Lung microvascular endothelial cell (primary cell): ENCODE measurements at places on chromosomes 4 and X. TPM values are rescaled to one million over a fixed set of nuclear protein-coding genes. Genes with fewer than 3 reads are reported as not detected.

Gene RNF128
- total RNA-seq, result under 0.01 TPM in 2 replicates

Gene DRP2
- total RNA-seq, result 0.22 TPM in 1 of 2 replicates, not detected in the other

Gene MTTP
- not detected in 2 replicates for total RNA-seq

Gene DCHS2
- 0.40 and 1.7 TPM in 2 replicates for total RNA-seq

Gene MTCP1
- 16.6 and 17.5 TPM in 2 replicates for total RNA-seq

Gene GAB3
- total RNA-seq, result 6.5 and 7.9 TPM in 2 replicates

Gene CT45A2
- not detected in 2 replicates for total RNA-seq

Gene UGT2B11
- not detected in 2 replicates for total RNA-seq

- DNase-seq, result no peak
Observed at GRCh38 chr4:182240161-182241130, 2.8 kb upstream of the TENM3 start.

DNA sequence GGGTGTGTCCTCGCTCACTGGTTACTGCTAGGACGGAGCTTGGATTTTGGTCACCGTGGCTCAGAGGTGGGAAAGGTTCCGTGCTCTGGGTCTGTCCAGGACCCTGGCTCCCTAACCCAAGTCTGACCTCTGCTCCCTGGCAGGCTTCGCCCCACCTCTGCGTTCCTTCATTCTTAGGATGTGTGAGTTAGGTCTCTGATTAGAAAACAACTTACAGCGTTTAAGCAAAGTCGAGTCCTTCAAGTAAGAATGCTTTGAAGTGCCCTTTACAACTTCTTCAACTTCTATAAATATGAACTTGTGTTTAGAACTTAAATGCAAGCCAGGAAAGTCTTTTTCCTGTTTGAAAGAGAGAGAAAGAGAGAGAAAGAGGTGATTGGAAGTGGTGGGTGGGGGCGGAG, 891 bp downstream of the TLR2 start:
- no peak for DNase-seq

DNA sequence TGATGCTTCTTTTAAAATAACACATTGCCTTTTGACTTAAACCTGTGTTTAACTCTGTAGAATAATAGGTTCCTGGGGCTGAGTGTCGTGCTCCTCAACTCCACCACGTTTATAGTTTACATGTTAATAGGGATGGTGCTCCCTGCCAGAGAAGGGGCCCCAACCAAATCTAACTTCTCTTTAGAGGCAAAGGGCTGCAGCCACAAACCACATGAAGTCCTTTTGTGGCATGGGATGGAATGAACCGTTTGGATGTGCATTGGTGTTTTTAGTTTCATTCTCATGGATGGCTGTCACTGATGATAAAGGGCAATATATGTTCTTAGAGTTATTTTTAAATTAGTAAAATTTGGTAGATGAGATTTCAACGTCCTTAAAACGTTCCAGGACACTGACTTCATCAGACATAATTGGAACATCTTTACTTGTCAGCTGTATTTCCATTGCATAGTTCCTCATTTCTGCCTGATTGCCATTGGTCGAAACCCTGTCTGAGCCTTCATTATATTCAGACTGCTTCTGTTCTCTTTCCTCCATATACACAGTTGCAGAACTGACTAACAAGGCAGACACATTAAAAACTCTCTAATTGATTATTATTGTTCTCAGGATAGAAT, 60.4 kb upstream of the HPF1 start:
- DNase-seq, result no peak

GRCh38 chrX:155065035-155065734, 5.8 kb downstream of the CMC4 start:
- DNase-seq, result no peak

- peak; percentile 58 for DNase-seq
Observed at GRCh38 chr4:95289028-95289634, 259.6 kb downstream of the UNC5C start.

DNA sequence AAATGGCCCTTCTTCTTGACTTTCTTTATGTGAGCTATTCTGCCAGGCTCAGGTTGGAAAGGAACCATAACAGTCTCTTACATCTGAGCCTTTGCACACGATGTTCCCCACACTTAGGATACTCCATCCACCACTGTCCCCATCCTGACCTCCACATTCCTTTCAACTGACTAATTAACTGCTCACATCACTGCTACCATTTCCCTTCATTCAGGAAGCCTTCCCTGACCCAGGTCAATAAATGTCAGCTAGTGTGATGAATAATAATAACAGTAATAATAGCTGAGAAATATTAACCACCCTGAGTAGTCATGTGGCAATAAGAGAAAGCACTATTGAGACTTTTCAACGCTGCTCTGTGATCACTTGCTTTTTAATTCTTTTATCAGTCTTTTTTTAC, 291.7 kb downstream of the KCNIP4 start:
- DNase-seq, result peak; percentile 44

GRCh38 chr4:187577941-187578480, 417.6 kb upstream of the ZFP42 start:
- no peak for DNase-seq

- no peak for DNase-seq
Observed at GRCh38 chr4:78811034-78811433, 34.9 kb downstream of the BMP2K start.

- peak; percentile 76 for DNase-seq
Observed at GRCh38 chr4:70704215-70704930, 16.0 kb downstream of the UTP3 start.

DNA sequence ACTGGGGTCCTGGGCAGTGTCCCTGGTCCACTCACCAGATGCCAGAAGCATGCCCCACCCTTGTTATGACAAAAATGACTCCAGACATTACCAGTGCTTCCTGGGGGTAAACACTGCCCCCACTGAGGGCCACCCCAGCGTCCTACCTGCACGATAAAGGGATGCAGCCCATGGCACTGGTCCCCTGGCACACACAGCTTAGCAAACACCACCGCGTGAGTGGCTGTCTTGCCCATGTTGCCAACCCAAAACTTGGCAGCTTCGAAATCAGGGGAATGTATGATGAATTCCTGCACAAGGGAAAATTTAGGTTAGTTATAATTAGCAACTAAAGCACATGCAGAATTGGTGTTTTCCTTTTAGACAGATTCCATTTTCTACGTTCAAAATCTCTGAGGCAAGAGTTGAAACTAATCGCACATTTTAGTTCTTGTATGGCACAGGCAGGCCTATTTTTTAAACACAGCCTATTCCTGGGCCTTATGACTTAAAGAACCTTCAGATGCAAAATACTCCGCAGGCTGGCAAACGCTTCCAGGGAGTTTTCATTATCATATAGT, 30.4 kb downstream of the ACOX3 start:
- no peak for DNase-seq

- DNase-seq, result peak; percentile 88
Observed at GRCh38 chr4:85779165-85779564, 304.2 kb downstream of the ARHGAP24 start.

GRCh38 chr4:23485801-23486200, 404.0 kb downstream of the PPARGC1A start:
- no peak for DNase-seq

DNA sequence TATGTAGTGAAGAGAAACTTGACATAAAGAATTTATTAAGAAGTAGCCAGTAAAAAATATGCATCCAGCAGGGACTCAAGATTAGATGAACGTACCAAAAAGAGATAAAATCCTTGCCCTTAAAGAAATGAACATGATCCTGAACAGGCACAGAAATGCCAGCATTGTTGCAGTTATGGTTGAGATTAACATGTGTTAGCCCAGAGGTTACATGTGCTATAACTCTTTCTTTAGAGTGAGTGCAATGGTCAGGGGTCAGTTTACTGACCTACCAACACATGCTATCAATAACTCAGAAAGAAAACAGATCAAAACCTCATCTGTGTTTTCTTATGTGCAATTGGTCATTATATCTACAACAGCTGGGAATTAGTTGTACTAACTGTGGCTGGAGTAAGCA, 166.1 kb upstream of the NDST3 start:
- no peak for DNase-seq

DNA sequence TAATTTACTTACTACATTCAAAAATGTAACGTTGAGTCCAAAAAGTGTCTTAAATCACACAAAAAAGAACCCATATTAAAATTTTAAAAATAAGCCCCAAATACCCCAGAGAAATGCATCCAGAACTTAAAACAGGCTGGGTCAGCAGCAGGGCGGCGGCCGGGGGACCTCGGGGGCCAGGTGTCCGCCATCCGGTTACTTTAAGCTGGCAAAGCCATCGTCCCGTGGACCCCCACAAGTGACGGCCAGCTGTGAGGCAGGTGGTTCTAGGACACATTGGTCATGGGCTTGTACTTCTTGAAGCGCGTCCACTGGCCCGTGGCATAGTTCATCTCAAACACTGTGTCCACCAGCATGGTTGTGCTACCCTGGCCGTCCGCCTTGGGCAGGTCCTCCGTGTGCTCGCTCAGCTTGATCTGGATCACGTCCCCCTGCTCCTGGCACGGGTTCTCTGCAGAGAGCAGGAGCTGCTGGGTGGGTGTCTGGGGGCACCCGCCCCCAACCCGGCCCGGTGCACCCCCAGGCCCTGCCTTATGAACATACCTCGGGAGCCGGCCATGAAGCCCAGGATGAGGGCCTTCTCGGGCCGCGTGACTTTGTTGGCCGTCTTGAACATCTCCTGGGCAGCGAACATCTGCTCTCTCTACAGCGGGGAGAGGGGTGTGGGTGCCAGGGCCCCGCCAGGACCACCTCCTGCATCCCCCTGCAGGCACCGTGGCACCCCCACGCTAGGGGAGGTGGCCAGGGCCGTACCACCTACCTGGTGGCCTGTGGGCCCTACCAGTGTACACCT, 25.5 kb downstream of the NELFA start:
- DNase-seq, result no peak

DNA sequence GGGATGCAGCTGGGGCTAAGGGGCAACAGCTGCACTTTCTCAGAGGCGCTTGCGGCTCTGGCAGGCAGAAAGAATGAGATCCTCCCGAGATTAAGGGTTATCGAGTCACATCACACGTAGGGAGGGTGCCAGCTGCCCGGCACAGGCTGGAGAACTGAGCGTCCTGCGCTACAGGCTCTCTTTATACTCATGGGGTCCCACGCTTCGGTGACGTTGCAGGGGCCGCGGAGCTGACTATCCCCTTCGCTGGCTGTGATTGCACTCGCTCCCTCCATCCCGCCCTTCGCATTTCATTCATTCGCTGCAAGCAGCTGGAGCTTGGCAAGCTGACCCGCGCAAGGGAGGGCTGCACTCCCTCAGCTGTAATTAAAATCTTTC, at the start of gene TACR3:
TACR3 (minus strand) TSS at position 156 of the 378 bp plus-strand sequence. CDS start 310 bp downstream, outside the sequence.
- DNase-seq, result no peak

DNA sequence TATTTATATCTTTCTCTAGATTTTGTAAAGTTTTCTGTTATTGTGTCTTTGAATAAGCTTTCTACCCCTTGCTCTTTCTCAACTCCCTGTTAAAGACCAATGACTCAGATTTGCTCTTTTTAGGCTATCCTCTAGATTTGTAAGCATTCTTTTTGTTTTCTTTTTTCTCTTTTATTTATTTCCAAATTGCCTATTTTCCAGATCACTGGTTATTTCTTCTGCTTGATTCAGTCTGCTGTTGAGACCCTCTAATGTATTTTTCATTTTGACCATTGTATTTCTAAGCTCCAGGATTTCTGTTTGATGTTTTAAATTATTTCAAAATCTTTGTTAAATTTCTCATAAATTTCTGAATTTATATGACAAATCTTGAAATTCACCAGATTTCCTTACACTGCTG, 462.6 kb upstream of the GALNT7 start:
- DNase-seq, result no peak

DNA sequence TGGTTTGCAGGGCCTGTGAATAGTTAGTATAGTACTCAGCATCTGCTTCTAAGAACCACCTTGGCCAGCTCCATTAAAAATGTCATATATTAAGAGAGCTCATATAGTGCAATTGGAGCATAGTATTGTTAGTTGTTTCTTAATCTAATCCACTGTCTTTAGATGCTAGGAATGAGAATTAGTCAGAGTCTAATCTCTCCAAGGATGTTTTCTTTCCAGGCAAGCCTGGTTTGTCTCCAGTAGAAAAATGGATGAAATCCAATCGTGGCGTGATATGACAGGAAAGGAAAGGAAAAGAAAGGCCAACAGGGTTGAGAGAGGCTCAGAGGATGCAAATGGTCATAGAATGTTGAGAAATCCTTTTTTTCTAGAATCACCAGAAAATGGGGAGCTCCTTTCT, 15.0 kb upstream of the TMEM164 start:
- peak; percentile 9 for DNase-seq

DNA sequence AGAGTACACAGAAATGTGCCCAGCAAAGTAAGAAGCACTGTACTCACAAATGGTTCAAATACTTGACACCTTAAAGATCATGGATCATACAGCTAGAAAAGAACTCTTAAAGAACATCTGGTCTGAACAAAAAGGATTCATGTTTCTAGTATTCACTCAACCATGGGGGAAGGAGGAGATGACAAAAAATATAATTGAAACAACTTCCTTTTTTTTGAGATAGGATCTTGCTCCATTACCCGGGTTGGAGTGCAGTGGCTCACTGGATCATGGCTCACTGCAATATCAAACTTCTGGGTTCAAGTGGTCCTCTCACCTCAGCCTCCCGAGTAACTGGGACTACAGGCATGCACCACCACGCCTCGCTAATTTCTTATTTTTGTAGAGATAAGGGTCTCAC, 6.0 kb downstream of the DHX15 start:
- DNase-seq, result no peak

GRCh38 chrX:127112726-127113125, 293.2 kb downstream of the PRR32 start:
- DNase-seq, result no peak

GRCh38 chrX:117982694-117983392, 133.8 kb downstream of the KLHL13 start:
- no peak for DNase-seq

DNA sequence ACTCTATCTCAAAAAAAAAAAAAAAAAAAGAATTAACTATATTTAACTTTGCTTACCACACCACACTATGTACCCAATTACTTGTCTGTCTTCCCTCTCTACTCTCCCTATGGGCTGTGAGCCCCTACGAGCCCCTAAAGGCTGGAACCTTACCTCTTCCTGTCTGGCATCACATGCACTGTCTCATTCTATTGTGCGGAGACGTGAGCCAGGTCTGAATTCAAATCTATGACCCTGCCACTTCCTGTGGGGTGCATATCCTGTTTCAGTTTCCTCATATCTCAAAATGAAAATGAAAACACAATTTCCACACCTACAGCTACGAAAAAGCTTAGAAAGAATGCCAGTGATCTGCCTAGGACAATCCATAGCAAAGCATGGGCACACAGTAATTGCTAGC, 42.9 kb upstream of the HS3ST1 start:
- DNase-seq, result peak; percentile 90

- DNase-seq, result no peak
Observed at GRCh38 chr4:187000281-187000680, 276.6 kb upstream of the FAT1 start.

- DNase-seq, result no peak
Observed at GRCh38 chr4:87819281-87819919, 13.4 kb upstream of the MEPE start.

DNA sequence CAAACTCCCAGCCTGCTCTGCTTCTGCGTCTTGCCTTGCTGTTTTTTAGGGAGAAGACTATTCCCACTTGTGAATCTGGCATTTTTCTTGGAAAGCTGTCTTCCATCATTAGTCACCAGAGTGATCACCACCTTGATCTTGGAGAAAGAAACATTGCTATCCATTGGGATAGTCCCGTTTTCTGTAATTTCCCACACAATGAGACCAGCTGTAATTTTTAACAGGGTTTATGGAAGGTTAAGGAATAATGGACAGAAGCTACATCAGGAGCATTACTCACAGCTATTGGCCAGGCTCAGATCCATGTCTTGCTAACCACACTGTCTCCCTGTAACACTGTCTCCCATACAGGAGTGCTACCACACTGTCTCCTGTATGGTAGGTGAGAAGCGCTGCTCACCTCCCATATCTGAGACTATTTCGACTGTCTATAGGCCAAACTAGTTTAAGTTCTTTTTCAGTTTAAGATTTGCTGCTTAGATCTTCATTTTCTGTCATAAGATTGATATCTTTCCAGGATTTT, 523.0 kb downstream of the SPRY1 start:
- no peak for DNase-seq

GRCh38 chr4:105600951-105601350, 48.5 kb downstream of the ARHGEF38 start:
- DNase-seq, result no peak
